ENCODE measurements at places on chromosomes 16 and 17.
A peak's percentile ranks its signal among the peaks of the same experiment; 100 is the strongest.

- no peak for DNase-seq
Measured at GRCh38 chr17:60846175-60846574, 168.5 kb downstream of the BCAS3 start.

- DNase-seq = no peak
Measured at GRCh38 chr17:59483860-59484259, 81.5 kb upstream of the DHX40 start.

DNA sequence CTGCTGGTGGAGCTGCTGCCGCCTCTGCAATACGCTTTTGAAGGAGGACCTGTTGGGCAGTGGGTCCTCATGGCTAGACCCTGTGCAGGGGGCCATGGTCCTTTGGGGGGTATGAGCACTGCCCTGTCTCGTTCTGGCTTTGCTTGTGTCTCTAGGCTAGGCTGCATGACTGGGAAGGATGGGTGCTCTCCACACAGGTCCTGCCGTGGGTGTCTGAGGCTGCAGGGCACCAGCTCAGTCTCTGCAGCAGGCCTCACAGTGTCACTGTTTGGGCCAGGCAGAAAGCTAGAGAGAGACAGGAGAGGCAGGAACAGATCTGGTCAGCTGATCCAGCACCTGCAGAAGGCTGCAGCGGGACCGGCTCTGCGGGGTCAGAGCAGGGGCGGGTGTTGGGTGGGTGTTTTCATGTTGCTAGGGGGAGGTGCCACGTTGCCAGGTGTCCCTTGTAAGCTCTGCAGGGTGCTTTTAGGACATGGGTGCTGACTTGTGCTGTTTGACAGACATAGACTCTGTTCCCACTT lies 111.4 kb downstream of the SNX29 start:
- peak; percentile 30 for DNase-seq

DNA sequence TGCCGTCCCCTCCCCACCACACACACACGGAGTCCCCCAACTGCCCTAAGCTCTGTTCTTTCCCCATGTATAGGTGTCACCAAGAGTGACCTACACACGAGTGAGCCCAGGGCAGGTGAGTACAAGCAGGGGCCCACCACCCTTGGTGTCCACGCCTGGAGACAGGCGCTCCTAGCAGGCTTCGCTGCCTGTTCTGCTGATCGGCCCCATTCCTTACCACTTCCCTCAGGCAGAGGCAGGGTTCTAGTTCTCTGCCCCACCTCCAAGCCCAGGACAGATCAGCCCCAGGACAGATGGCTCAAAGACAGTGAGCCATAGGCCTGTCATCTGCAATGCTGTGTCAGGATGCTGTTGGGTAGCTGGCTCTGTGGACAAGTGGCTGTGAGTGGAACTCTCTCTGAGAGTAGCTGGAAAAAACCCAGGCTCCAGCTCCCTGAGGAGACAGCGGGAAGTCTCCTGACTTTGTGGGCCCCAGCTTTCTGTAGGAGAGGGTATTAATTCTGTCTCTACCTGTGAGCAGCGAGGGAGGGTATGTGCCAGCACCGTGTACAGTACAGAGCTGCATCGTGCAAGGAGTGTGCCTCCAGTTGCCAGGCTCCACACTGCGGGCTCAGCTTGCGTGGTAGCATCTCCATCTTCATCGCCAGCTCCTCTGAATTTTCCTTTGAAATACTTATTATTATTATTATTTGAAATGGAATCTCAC lies 897 bp downstream of the TP53I13 start:
- no peak for DNase-seq

DNA sequence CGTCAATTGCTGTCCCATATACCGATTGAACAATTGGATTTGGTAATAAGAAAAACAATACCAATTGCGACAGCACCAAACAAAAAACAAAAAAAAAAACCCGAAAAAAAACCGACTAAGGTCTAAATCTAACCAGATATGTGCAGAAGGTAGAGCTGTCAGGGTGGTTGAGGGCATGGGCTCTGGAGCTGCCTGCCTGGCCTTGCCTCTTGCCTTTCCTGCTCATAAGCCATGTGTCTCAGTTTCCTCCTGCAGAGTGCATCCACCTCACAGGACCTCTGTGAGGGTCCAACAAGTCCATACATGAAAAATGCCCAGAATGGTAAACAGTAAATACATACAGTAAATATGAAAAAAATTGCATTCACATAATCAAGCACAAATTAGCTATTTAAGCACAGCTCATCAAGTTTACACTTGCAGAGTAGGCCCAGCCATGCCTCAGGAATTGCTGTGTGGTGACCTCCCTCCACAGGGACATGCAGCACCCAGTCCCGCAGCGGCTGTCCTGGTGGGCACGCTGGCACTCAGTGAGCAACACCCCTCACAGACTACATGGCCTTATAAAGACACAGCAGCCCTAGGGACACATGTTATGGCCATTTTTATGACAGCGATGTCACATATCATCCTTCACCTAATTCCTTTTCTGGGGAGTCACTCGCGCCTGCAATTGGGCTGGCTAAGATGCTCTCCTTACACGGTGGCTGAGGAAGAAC lies 17.9 kb downstream of the TBC1D28 start:
- no peak for DNase-seq

DNA sequence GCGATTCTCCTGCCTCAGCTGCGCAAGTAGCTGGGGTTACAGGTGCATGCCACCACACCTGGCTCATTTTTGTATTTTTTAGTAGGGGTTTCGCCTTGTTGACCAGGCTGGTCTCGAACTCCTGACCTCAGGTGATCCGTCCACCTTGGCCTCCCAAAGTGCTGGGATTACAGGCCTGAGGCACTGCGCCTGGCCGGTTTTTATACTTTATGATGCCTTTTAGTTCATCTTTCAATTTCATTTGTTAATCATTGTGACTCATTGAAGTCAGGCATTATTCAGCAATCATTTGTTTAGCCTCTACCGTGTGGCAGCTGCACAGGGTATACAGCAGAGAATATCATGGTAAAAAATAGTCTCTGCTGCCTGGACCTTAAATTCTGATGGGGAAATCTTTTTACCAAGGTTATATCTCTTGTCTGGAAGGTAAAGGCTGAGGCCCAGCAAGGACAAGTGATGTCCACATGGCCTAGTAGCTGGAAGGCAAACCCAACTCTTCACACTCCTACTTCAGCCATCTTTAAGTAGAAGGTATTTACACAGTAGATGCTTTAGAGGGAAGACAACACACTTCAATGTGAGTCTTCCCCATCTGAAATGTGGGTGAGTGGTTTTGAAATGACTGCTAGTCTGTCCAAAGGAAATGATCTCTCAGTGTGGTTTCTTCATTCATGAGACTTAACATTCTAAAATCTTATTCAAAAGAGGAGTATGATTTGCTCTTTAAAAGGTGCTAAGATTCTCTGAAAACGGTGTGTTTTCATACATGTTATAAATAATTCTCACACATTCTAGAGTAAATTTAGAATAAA lies 2.4 kb downstream of the PRPSAP2 start:
- DNase-seq = peak; percentile 19

DNA sequence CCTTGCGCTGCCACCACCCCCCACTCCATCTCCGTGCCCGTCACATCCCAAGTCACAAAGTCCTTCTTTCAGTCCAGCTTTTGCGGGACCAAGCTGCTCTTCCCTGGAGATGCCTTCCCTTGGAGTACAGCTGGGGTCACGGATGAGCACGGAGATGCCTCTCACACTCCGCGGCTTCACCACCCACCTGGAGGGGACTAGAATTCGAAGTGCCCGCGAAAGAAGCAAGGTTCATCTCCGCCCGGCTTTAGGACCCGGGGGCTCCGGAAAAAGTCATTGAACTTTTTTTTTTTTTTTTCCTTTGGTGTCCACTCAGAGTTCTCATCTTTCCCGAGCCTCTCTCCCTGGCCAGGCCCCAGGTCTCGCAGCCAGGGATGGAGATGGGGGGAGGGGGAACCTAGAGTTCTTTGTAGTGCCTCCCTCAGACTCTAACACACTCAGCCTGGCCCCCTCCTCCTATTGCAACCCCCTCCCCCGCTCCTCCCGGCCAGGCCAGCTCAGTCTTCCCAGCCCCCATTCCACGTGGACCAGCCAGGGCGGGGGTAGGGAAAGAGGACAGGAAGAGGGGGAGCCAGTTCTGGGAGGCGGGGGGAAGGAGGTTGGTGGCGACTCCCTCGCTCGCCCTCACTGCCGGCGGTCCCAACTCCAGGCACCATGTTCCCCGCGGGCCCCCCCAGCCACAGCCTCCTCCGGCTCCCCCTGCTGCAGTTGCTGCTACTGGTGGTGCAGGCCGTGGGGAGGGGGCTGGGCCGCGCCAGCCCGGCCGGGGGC lies at the start of gene FKBP10:
TSS of gene FKBP10 (plus strand) at position 624 of the 771 bp plus-strand sequence. CDS start at position 655, 31 bp downstream.
- DNase-seq = peak; percentile 29

- DNase-seq = no peak
Measured at GRCh38 chr17:62456016-62456415, 22.6 kb upstream of the TLK2 start.

- DNase-seq = no peak
Measured at GRCh38 chr17:51767287-51767686, 391.2 kb downstream of the CA10 start.

- no peak for DNase-seq
Measured at GRCh38 chr17:78390241-78391050, 12.0 kb downstream of the PGS1 start.

DNA sequence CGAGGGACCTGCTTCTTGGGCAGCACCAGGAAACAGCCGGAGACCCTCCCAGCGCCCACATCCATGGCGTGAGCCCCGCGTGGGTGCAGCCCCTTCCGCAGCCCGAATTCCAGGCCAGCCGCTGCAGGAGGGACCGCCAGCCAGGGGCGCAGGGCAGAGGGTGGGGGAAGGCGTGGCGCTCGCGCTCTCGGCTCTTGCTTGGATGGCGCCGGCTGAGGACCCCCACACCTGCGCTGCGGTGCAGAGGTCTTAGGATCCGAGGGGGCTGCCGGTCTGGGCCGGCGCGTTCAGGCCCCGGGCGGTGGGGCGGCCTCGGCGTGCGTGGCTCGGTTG lies 28.8 kb downstream of the ACTG1 start:
- DNase-seq = no peak

GRCh38 chr16:52389045-52389444 lies 157.9 kb downstream of the TOX3 start:
- DNase-seq = no peak

DNA sequence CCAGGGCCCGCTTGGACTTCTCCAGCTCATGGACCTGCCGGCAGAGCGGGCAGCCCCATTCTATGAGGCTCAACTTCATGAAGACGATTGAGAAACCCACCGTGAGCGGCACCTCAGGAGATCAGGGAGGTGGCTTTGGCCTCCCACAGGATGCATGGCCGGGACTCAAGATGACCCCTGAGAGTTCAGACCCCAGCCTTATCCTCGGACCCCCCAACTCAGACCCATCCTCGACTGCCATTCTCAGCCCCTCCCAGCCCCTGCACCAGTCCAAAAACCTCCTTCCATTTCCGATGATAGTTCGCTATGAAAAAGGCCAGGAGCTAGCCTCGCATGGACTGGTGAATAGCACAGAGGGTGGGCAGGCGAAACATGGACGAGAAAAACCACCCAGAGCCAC lies 71.0 kb downstream of the NDE1 start:
- DNase-seq = no peak

GRCh38 chr16:57024894-57025680 lies 35.7 kb downstream of the NLRC5 start:
- DNase-seq = no peak

GRCh38 chr17:56313201-56313600 lies 159.9 kb downstream of the ANKFN1 start:
- DNase-seq = no peak

GRCh38 chr16:66927918-66928649 lies 2.7 kb upstream of the RRAD start:
- DNase-seq = no peak

DNA sequence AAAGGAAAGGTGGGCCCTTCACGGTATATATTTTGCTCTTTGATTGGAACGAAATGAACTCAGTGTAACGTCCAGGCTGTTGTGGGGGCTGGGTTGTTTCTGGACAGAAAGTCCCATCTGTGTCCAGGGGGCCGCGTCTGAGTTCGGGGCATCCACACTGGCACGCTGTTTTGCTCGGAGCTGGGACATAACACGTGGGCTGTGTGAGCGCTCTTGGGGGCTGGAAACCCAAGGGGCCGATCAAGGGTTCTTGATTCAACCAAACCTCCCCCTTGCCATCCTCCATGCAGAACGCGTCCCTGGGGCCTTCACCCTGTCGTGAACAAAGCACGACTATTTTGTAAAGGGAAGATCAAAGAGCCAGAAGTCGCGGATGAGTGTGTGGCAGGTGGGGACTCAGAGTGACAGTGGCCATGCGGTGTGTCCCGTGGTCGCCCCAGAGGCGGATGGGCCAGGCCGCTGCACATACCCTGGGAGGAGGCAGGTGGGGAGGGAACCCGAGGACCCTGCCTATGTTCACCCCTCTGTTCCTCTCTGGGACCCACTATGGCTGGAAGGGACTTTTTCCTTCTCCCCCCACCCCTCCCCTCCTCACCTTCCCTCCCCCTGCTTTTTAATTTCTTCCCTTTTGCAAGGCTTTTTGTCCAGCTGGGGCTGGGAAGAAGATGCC lies 387.2 kb downstream of the SEC14L1 start:
- DNase-seq = no peak

DNA sequence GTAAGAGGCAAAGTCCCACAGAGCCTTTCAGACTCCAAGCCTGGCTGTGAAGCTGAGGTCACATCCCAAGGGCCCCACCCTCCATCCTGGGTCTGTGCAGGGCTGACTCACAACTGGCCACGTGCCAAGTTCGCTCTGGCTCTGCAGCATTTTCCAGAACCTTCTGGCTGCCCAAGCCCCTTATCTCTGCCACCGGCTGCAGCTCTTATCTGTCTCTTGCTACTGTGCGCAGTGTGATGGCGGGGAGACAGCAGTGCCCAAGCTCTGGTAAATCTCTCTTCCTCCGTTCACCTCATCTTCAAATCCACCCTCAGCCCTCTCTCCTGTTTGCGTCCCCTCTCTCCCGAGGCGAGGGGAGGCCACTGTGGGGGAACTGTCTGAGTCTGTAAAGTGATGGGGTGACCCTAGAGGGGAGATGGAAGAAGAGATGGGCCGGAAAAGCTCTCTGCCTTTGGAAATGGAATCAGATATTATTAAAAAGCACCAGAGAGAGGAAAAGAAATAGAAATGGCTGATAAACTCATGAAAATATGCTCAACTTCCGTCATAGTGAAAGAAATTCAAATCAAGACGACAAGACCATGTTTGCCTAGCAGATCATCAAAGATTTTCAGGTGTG lies 162.7 kb upstream of the CDC42EP4 start:
- DNase-seq = peak; percentile 0

DNA sequence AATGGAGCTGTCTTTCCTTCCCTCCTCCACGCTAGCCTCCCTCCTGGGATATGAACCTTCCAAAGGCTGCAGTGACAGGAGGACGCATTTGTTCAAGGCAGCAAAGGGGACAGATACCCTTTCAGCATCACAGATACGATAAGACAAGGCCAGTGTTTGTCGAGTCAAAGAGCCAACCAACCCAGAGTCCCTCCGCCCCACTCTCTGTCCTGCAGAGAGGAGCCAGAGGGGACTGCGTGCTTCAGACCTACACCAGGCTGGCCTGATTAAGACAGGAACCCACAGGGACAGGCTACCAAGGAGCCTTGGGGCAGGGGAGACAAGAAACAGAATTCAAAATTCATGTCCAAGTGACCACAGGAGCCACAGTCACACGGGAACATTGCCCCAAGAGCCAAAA lies 72.6 kb upstream of the CDH5 start:
- no peak for DNase-seq
